ENCODE measurements at places on chromosomes 11 and 22.

- no peak for DNase-seq
Measured at GRCh38 chr22:44237290-44237689, 56.6 kb downstream of the PARVG start.

DNA sequence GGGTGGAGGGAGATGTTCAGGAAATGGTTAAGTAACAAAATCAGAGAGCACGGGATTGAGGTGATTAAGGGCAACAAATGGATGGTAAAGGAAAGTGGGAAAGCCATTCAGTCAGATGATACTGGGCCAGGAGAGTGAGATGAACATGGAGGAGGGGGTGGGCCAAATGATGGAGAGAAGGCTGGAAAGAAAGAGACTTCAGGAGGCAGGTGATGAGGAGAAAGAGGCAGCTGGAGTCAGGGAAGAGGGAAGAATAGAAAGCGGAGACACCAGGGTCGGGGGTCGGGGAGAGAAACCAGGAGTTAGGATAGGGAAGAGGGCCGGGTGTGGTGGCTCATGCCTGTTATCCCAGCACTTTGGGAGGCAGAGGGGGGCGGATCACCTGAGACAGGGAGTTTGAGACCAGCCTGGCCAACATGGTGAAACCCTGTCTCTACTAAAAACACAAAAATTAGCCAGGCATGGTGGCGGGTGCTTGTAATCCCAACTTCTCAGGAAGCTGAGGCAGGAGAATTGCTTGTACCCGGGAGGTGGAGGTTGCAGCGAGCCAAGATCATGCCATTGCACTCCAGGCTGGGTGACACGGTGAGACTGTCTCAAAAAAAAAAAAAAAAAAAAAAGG is 4.7 kb upstream of the KDM2A start:
- DNase-seq, result no peak

GRCh38 chr11:576811-577610 is 741 bp downstream of the PHRF1 start:
- DNase-seq, result peak; percentile 66

- DNase-seq, result no peak
Measured at GRCh38 chr11:23318670-23319069, 458.4 kb upstream of the CCDC179 start.

GRCh38 chr11:48008951-48009270 is 28.6 kb downstream of the PTPRJ start:
- DNase-seq, result peak; percentile 19

DNA sequence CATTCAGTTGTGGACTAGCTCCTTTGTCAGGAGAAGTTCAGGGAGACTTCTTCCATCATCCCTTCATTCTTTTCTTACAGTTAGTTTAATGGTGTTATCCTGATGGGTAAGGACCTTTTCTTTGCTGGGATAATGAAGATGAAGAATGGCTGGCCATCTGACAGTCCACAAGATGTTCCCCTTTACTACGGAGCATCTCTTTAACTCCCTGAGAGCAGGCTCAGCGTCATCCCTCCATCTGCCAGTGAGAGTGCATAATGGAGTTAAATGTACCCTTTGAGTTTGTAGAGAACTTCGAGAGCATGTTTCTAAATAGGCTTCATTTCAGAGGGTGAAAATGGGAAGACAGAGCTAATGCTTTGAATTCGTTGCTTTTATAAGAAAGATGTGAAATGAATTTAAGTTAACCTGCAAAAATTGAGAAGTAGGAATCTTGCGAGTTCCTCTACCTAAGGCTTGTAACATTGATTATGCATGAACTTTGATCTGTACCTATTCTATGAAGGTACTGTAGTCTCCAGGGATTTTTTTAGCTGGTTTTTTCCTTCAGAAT is 1.7 kb downstream of the EP300 start:
- DNase-seq, result peak; percentile 59

GRCh38 chr11:61183645-61184044 is 19.7 kb upstream of the PGA3 start:
- DNase-seq, result no peak

DNA sequence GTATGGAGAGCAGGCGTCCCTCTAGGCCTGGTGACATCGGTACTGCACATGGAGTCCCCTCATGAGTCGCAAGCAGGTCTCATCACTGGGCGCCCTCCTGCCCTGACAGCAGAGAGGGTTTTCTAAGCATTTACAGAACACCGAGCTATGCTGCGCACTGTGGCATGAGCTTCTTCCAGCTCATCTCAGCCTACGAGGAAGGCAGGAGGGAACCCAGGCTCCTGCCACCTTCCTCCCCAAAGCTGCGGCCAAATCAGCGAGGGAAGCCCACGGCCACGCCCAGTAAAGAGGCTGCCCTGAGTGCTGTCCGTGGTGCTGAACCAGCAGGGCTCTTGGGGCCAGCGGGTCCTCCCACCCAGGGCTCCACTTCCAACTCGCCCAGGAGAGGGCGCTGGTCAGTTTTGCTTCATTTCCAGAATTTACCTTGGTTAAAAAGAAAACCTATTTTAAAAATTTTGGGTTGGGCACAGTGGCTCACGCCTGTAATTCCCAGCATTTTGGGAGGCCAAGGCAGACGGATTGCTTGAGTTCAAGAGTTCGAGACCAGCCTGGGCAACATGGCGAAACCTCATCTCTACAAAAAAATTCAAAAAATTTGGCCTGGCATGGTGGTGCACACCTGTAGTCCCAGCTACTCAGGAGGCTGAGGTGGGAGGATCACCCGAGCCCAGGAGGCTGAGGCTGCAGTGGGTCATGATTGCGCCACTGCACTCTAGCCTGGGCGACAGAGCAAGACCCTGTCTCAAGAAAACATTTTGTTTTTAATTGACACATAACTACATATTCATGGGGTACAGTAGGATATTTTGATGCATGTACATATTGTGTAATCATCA is 34.2 kb downstream of the PHF21B start:
- peak; percentile 82 for DNase-seq

DNA sequence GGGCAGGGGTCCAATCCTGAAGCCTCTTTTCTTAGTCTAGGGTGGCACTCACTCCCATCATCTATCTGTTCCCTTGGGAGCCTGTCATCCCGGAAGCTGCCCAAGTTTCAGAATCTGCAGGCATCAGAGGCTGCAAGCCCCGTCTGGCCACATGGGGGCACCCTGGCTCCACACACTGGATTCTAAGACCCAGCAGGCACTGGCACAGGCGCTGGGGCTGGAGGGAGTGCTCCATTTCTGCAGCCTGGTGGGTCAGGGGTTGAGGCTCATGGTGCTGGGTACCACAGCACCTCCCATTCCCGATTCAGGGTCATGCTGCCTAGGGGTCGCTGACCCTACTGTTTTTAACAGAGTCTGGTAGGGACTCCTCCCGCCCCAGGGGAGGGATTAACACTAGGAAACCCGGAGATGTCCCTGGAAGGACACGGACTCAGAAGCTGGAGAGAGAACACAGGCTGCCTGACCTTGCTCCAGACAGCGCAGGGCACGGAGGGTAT is 243.9 kb upstream of the SYN3 start:
- peak; percentile 44 for DNase-seq

- no peak for DNase-seq
Measured at GRCh38 chr11:46800177-46800576, 45.9 kb downstream of the CKAP5 start.

GRCh38 chr11:40388097-40388818 is 1071.2 kb downstream of the LRRC4C start:
- no peak for DNase-seq

- no peak for DNase-seq
Measured at GRCh38 chr22:37510091-37510490, 9.1 kb downstream of the CARD10 start.

GRCh38 chr11:93359396-93359795 is 28.9 kb downstream of the DEUP1 start:
- DNase-seq, result no peak

DNA sequence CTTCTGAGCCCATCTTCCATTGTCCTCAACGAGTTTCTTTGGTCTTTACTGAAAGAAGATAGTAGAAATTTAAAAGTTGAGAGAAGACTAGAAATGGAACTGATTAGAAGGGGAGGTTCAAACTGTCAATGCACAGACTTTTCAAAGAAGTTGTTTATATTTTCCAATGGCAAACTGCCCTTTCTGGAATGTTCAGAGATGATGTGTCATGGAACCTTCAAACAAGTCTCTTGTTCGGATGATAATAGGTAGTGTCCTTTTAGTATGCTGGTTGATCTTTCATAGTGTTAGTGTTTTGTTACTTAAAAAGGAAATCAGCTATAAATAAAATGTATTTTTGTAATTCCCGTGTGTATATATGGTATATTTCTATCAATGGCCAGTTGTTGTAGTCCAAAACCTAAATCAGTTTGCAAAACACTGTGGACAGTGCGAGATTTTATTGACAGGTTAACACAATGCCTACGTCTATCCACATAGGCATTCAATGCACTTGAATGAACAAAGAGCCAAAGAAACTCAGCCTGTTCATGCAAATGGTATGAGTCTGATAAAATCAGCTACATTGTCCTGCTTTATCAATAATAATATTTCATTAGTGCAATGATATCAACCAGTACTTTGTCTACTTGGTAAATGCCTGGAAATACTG is 30.9 kb downstream of the C11orf91 start:
- no peak for DNase-seq

DNA sequence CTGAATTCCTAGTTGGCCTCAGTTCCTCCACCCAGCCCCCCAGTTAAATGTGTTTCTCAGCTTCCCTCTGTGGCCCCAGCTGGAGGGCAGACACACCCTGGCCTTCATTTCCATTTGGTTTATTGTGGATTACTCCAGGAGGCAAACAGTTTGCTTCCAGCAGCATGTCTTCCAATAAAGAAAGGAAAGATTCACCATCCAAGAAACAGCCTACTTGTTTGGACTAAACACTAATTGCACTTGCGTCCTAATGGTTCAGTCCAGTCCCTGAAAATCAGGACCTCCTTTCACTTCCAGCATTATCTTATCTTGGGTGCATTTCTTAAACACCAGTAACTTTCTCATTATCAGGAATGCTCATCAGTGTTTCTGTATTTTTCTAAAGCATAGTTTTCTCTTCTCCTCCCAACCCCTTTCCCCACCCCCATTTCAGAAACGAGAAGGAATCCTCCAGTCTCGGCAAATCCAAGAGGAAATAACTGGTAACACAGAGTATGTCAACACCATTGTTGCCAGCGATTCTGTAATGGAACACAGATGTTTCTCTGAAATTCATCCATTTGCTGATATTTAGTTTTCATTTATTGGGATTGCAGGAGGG is 130.9 kb downstream of the PARVA start:
- DNase-seq, result no peak

DNA sequence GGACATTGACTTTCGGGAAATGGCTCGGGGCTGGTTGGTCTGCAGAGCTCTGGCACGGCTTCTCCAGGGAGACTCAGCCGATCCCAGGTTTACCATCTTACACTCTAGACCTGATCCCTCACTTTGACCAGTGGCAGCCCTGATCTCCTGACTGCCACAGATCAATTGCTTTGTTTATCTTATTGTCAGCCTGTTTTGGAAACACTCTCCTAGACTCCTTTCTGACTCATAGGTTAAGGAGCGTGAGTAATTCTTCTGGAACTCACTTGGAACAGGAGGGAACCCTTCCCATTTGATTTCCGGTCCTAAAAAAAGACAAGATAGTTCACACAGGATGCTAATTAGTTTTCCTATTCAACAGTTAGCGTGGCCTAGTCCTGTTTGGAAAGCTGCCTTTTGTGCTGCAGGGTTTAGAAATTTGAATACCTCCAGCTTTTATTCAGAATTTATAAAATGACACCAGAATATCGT is 16.0 kb upstream of the BMAL1 start:
- DNase-seq, result no peak

GRCh38 chr11:66126808-66127555 is 56.9 kb downstream of the PACS1 start:
- peak; percentile 43 for DNase-seq

DNA sequence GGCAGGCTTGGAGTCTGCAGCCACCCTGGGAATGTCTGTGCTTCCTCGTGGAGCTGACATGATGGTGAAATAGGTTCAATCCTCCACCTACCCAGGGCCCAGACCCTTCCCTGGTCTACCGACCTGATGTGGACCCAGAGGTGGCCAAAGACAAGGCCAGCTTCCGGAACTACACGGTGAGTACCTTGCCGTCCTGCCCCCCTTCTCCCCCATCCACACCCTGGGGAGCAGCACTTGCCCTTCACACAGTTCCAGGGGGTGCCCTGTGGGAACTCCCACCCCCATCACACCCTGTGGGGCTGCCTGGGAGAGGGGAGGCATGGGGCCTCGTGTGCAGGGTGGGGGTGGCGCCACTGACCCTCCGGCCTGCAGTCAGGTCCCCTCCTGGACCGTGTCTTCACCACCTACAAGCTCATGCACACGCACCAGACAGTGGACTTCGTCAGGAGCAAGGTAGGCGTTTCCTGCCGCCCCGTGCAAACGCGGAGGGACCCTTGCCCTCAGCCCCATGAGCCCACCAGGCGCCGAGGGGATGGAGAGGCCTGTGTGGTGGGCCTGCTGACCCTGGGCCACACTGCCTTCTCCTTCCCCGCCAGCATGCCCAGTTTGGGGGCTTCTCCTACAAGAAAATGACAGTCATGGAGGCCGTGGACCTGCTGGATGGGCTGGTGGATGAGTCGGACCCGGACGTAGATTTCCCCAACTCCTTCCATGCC is 789 bp downstream of the MIOX start:
- DNase-seq, result no peak

- peak; percentile 58 for DNase-seq
Measured at GRCh38 chr22:33579448-33580093, 340.7 kb downstream of the LARGE1 start.

GRCh38 chr11:971092-971690 is 45.5 kb downstream of the AP2A2 start:
- DNase-seq, result no peak

DNA sequence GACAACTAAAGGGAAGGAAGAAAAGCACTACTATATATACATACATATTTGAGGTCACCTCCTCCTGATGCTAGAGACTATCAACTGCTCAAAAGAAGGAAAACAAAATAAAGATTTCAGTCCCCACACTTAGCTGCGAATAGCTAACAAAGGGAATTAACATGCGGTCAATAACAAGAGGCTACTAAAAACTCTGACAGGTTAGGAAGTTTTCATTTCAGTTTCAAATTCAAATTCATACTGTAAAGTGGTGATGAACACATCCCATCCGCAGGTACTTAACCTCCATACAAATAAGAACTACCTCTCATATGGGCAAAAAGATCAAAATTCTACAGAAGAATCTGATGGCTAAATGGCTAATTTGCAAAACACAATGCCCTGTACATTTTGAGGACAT is 2.6 kb downstream of the NAP1L4 start:
- peak; percentile 52 for DNase-seq
